ENCODE measurements at places on chromosomes 4 and X.

DNA sequence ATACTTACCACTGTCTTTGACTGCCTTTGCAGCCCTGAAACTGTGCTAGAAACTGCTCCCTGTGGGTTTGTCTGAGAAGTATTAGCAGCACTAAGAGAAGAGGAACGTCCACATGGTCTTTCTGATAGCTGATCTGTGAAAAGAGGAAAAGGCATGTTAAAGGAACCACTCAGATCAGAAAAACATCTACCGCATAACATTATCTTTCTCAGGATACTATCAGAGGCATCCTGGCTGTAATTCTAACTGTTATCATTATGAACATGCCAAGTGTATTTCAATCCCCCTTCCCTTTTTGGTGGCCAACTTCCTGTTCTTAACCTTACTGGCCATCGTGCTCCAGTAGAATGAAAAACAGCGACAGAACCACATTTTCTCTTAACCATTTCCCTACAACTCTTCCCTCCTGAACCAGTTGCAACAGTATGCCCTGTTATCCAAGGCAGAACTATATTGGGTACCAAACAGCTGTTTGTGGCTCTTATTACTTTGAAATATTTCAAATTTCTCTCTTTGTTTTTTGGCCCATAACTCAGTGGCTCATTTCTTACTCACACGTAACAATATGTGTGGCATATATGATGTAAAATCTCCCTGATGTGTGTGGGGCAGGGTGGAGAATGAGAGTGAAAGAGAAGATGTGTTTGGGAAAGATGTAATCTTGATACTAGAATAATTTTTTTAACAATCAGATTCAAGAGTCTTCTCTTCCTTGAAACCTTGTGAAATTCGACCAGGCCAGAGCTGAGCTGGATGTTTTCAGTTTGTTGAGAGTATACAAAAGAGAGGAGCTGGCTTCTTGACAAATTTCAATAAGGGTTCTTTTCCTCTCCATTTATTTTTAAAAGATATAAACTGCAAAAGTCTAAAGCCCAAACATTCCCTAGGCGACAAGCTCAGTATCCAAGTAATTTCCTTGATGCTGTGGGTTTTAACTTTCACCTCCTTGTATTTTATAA is 35.2 kb downstream of the ARHGEF6 start:
- no peak for DNase-seq

DNA sequence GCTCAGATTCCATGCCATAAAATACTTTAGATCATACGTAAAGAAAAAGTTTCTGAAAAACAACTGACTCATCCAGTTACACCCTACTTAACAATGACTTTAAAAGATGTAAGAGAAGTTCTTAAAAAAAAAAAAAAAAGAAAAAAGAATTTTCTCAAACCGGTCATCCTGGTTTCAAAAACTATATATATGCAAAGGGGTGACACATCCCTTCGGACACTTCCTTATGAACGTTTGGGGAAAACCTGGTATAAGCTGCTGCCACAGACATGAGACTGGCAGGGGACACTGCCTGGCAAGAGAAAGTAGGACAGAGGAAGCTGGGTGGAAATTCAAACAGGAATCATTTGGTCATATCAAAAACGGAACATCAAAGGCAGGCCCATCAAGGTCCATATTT is 81.2 kb upstream of the PRSS48 start:
- DNase-seq: no peak

GRCh38 chrX:148540671-148541583 is 40.5 kb downstream of the AFF2 start:
- no peak for DNase-seq

- no peak for DNase-seq
Measured at GRCh38 chr4:182831376-182831775, 85.8 kb downstream of the DCTD start.

DNA sequence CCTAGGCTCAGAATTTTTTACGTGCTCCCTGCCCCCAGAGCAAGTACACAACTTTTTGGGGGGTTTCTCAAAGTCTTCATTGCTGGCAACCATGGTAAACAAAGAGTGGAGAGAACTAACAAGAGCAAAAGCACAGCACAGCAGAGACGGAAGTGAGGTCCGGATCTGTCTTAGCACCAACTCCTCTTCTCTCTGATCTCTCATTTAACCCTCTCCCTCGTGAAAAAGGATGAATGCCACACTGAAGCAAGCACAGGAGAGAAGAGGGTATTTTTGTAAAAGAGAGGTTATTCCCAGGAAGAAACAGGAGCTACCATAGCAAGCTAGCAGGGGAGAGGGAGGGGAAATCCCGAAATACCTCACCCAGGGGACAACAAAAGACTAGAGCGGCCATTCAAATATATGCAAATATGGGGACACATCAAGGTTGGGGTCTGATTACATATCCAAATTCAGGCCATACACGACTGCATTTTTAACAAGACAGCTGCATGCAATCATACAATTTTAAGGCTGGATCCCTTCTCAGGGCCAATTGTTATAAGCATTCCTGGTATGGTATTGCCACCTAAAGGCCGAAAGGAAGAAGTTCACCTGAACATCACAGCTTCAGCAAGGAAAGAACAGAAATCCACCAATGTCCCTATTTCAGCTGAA is 46.6 kb downstream of the CD40LG start:
- no peak for DNase-seq

- DNase-seq: no peak
Measured at GRCh38 chrX:136227948-136228838, 23.0 kb downstream of the MAP7D3 start.

DNA sequence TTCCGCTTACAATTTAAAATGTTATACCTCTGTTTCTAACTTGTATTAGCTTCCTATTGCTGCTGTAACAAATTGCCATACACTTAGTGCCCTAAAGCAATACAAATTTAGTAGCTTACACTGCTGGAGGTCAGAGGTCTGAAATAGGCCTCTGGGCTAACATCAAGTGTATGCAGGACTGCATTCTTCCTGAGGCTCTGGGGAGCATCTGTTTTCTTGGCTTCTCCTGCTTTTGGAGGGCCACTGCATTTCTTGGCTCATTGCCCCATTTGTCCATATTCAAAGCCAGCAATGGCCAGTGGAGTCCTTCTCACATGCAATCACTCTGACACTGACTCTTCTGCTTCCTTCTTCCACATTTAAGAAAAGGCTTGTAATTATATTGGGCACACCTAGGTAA is 639.8 kb upstream of the INTU start:
- DNase-seq: no peak

GRCh38 chrX:56429581-56429980 is 133.8 kb upstream of the UBQLN2 start:
- no peak for DNase-seq

- no peak for DNase-seq
Measured at GRCh38 chrX:1535241-1536041, 1.5 kb downstream of the P2RY8 start.

- no peak for DNase-seq
Measured at GRCh38 chrX:68508799-68509198, 9.9 kb downstream of the YIPF6 start.

DNA sequence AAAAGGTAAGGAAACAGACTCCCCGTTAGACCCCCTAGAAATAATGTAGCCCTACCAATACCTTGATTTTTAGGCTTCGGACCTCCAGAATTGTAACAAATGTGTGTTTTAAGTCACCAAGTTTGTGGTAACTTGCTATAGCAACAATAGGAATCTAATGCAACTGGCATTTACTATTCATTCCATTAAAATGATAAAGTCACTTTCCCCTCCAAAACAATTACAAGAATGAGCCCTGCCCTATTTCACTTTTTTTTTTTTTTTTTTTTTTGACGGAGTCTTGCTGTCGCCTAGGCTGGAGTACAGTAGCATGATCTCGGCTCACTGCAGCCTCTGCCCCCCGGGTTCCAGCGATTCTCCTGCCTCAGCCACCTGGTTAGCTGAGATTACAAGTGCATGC is 3.5 kb upstream of the DDX60L start:
- DNase-seq: no peak

GRCh38 chrX:129981752-129982299 is 609 bp upstream of the BCORL1 start:
- no peak for DNase-seq

- DNase-seq: no peak
Measured at GRCh38 chr4:41658163-41658562, 90.4 kb downstream of the PHOX2B start.

GRCh38 chrX:16869393-16870094 is 618 bp downstream of the RBBP7 start:
- peak; percentile 33 for DNase-seq

- no peak for DNase-seq
Measured at GRCh38 chr4:67744561-67745283, 9.5 kb downstream of the GNRHR start.

DNA sequence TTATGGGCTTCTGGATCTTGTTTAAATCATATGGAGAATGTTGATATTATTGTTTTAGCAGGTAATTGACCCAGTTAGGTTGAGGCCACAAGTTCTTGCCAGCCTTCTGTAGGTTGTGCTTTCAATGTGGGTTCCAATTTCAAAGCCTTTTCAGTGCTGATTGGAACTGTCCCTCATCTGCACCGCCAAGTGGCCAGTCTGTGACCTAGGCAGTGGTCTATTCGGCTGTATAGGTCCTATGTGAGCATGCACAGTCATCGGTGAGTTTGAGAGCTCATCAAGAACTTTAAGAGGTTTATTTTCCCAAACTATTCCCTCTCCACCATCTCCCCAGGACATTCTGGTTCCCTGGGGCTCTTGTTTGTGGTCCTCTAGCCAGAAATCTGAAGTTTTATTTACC is 35.7 kb downstream of the DDX53 start:
- no peak for DNase-seq

- no peak for DNase-seq
Measured at GRCh38 chr4:121773883-121774282, 8.9 kb upstream of the SMIM43 start.

DNA sequence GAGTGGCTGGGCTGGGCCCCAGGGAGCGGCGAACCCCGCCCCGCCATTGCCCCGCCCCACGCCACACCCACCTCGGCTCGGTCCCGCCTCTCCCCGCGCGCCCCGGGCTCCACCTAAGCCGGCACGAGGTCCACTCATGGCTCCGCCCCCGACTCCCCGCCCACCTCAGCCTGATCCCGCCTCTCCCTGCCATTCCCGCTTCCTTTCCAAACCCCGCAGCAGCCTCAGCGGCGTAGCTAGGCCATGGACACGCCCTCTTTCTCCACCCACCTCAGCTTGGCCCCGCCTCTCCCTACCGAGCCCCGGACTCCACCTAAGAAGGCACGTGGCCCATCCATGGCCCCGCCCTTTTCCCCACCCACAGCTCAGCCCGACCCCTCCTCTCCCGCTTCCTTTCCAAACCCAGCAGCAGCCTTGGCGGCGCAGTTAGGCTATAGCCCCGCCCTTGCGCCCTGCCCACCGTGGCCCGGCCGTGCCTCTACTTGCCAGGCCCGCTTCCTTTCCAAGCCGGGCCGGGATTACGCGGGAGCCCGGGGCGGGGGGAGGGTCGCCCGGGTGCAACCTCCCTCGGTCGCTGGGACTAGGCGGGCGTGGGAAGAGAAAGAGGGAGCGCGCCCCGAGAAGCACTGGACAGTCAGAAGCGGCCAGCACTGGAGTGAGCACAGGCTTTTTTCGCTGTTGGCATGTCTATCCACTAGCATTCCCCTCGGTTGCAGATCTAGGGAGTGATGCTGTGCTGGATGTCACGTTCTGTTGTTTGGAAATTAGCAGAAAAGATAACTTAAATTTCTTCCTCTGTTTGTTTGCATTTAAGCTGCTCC is at the start of gene RELL1:
TSS of gene RELL1 (minus strand) at position 4 of the 821 bp plus-strand sequence. CDS start 89 bp downstream, outside the sequence.
- DNase-seq: peak; percentile 93

DNA sequence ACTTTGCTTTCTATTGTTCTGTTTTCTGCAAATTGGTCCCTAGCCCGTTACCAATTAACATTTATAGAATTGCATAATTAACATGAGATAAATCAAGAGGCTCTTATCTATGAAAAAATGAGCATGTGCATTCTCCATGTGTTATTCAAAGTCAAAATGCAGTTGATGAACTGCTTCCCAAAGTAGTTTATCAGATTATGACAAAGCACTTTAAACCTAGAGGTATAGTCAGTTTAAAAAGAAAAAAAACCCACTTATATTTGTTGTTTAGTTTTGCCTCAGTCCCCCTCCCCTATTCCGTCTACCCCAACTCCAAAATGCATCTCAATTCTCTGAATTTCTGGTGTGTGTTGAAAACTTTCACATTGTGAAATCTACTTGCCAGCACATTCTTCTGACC is 119.5 kb downstream of the ATXN3L start:
- DNase-seq: no peak

DNA sequence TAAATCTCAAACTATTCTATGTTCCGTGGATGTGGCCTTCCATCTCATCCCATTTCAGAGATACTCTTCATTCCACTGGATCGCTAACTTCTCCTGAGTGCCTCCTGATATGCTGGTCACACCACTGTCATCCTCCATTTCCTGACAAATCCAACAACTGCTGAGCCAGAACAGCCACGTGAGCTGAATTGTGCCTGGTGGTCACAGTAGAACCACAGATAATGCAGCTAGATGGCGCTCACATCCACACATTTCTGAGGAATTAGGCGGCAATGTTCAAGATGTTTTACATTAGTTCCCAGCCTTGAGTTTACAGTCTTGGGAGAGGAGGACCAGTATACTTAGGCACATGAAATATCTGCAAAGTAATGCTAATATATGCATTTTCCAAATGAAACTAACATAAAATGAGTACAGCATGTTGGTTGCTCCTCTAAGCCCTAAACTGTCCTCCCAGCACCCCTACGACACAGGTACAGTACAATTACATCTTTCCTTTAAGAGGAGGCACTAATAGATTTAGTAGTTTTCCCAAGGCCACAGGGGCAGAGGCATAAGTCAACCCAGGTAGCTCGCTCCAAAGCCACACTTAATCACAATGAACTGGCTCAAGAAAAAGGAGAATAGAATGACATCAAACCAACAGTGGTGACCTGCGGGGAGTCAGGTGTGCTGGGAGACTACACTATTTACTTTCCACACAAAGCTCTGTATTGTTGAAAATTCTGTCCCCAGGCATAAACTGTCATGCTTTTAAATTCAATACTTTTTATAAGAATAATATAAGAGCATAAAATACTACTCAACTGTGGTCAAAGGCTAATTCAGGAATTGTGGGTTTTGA is 134.2 kb downstream of the CHIC2 start:
- peak; percentile 18 for DNase-seq

GRCh38 chr4:2817701-2818350 is 24.9 kb downstream of the SH3BP2 start:
- DNase-seq: no peak

- DNase-seq: no peak
Measured at GRCh38 chrX:80430826-80431504, 10.7 kb downstream of the TENT5D start.

DNA sequence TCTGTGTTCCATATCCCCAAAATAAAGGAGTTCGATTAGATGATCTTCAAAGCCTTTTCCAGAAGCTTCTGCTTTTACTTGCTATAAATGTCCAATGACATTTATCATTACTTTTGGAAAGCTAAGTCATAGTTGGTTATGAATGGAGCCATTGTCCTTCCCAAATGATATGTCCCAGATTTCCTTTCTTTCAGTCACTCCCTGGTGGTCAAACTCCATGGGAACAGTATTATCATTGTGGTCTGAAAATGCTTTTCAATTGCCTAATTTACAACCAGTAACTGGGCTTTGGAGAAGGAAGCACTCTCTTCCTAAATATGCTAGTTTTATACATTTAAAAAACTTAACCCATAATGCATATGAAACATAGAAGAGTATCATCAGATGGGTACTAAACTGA is 571.5 kb upstream of the AMOT start:
- DNase-seq: no peak
